ENCODE measurements at places on chromosomes 6 and 20.

GRCh38 chr6:125102891-125103290 is 50.7 kb upstream of the TPD52L1 start:
- peak; percentile 77 for DNase-seq

DNA sequence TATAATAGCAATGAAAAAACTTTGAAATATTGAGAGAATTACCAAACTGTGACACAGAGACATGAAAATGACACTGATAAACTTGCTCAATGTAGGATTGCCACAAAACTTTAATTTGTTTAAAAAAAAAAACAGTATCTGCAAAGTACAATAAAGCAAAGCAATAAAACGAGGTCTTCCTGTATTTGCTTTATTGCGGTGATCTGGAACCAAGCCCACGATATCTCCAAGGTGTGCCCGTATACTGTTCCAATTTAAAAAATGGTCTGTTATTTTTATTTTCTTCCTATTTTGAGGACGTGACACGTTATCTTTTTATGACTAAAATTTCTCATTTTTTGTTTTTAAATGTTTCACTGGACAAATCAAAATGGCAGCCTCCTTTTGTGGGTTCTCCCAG is 25.5 kb downstream of the EYA2 start:
- DNase-seq = no peak

- no peak for DNase-seq
Measured at GRCh38 chr20:54717983-54718382, 242.6 kb downstream of the DOK5 start.

DNA sequence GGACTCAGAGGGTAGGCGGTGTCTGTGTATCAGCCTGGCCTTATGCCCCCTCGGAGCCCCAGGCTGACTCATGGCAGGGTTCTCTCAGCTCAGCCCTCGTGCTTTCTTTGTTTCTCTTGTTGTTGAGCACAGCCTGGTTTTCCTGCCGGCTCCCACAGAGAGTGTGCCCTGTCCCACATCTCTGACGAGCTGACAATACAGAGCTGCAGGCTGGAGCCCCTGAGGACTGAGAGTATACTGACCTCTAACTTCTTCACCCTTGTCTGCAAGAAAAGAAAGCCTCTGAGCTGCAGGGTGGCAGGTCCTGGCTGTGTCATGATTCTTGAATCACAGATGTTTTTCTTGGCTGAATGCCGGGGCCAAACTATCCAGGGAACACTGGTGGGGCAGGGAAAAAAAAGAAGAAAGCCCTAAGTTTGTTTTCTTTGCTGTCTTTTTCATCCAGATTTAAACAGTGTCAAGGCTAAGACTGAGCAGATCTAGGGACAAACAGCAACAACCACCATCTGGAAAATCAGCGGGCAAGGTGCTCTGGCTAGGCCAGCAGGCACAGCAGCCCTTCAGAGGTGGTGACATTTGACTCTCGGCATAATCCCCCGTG is 63.3 kb upstream of the ZNF133 start:
- no peak for DNase-seq

- no peak for DNase-seq
Measured at GRCh38 chr6:126280287-126280686, 59.6 kb upstream of the CENPW start.

- DNase-seq = no peak
Measured at GRCh38 chr6:119110601-119111548, 32.4 kb upstream of the FAM184A start.

DNA sequence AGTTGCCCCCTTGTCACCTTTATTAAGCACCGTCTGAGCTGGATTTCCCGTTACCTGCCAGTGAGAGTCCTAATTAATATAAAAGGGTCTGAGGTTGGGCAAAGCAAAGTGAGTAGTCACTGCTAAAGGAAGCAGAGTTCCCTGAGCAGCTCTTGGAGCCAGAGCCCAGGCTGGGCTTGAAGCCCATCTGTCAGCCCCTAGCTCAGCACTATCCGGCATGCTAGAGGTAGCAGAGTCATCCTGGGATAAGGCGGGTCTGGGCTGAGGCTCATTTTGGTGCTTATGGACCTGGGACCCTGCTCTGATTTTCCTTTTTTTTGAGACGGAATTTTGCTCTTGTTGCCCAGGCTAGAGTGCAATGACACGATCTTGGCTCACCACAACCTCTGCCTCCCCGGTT is 46.2 kb downstream of the ADNP start:
- DNase-seq = peak; percentile 66

GRCh38 chr6:105814745-105815536 is 271.2 kb upstream of the PRDM1 start:
- no peak for DNase-seq

- peak; percentile 90 for DNase-seq
Measured at GRCh38 chr6:78810698-78811097, 56.7 kb upstream of the IRAK1BP1 start.

DNA sequence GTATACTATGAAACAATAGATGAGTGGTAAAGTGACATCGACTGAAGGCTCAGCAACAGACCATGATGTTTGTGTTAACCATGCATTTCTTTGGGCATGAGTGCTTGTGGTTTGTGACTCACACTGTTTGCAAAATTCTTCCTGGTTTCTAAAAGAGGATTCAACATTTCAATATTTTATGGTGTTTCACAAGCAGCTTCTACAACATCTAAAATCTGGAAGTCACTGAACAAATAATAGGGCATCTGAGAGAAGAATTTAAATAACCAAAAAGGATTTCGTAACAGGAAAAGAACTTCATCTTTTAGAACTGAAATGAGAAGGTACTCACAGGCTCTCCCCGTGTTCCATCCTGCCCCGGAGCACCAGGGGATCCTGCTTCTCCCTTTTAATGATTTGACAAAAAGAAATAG is 146.2 kb downstream of the COL21A1 start:
- no peak for DNase-seq

DNA sequence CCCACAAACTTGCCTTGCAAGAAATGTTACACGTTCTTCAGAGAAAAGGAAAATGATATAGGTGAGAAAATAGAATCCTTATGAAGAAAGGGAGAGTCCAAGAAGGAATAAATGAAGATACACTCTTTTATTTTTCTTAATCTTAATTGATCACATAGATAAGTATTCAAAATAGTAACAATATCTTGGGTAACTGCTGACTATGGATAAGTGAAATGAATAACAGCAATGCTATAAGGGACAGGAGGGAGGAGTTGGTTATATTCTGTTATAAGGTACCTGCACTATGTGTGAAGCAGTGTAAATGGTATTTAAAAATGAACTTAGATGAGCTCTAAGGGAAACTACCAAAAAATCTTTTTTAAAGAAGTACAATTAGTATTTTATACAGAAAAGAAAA is 38.3 kb downstream of the RANBP9 start:
- no peak for DNase-seq

DNA sequence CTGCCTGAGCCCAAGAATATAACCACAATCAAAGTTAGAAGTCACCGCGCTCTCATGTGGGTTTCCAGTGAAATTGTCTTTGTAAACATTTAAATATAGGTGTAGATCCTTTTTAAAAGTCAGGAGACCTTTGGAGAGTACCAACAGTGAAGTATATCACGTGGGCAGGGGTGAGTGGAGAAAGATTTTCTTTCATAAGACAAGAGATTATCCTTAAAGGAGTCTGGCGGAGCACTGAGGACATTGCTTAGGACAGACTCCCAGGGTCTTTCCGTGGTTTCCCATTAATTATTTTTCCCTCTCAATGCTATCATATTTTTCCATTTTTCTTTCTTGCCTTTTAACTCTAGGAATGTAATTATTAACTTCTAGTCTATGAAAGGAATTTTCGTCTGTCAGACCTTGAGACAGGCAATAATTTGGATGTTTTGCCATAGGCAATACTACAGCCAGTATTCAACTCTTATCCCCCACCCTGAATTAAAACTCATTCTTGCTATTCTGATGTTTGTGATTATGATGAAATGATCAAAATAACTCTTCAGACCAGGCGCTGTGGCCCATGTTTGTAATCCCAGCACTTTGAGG is 31.4 kb downstream of the DCBLD1 start:
- DNase-seq = no peak

- DNase-seq = no peak
Measured at GRCh38 chr6:32192608-32193039, at the start of gene GPSM3. Gene GPSM3 (minus strand): TSS chr6:32192643. CDS start chr6:32192513, 130 bp downstream.

DNA sequence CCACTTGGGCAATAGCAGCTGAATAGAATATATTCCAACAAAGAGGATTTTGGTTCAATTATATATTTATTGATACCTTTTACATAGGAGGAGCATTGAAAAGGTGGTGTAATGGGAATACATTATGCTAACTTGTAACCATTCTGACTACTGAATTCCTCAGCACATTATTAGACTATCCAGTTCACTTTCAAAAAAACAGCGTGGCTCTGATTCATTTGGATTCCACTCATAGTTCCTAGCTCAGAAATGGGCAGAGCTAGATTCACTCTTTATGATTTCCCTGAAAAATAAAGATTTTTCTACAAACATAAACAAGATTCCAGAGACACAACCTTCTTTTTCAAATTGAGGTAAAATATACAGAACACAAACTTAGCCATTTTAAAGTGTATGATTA is 9.2 kb upstream of the TRERF1 start:
- DNase-seq = no peak

DNA sequence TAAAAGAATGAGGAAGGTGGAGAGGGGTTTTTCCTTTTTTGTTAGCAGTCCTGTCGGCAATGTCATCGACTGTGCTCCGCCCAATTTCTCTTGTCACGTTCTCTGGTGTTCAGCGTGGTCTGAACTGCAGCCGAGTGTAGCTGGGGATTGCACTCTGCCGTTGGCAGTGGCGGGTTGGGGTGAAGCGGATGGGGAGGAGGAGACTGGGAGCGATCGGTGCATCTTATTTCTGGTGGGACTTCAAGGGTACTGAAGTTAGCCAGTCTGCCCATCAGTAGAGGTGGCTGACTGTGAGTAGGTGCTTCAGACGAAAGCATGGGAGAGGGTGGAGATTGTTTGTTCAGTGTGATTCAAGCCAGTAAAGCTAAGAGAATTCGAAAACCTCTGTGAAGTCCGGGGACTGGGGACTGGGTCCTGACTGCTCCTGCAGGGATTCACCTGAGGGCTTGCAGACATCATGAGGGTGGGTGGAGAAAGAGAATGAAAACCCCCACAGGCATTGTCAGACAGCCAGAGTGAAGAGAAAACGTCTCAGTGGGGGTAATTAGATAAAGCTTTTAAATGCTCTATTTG is 5.1 kb downstream of the RREB1 start:
- DNase-seq = no peak

- no peak for DNase-seq
Measured at GRCh38 chr6:168433898-168434297, 7.1 kb upstream of the SMOC2 start.

GRCh38 chr6:80287607-80288006 is 181.1 kb downstream of the BCKDHB start:
- no peak for DNase-seq
